ENCODE measurements at places on chromosomes 7 and 10.

- H3K27ac ChIP-seq: no peak overlapping the region
- no peaks in the 10 kb centered on the region for H3K4me1 ChIP-seq
- DNase-seq: no peak
- H3K36me3 ChIP-seq: no peaks in the 10 kb centered on the region
- no peaks in the 10 kb centered on the region for H3K27me3 ChIP-seq
Measured at GRCh38 chr7:138926241-138926612, 55.0 kb downstream of the KIAA1549 start.

DNA sequence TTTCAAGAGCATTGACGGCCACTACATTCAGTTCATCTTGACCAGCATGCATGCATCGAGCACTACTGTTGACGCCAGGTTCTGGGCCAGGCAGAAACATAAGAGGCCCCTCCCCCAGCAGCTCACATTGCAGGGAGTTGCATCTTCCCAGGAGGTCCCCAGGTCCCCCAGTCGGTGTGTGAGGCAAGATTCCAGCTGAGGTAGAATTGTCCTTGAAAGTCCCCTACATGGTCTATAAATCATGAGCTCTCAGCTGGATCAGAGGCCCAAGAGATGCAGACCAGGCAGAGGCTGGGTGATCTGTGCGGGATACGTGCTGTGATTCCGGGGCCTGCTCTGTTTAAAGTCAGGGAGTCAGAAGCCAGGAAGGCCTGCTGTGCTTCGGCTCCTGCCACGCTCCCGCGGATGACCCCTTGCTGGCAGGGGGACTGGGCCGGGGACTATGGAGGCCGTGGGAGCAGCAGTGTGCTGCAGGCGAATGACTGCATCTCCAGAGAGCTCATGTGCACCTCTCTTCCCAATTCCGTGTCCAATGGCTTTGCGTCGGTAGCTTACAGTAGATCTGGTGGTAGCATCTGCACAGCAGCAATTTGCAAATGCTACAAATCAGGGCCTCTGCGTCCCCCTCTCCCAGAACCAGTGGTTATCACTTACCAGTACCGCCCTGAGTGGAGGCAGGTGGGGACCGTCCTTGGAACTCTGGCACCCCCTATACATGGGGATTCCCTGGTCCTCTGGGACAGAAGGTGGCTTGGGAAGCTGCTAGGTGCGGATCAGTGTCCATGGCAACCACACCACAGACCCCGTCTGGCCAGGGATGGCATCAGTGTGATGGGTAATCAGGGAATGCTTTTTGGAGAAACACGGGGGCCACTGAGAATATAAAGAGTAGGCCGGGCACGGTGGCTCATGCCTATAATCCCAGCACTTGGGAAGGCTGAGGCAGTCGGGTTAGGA lies 93.6 kb downstream of the RGS10 start:
- peak overlapping the region; percentile 34 for H3K27ac ChIP-seq
- peaks cover 2% of the 10 kb centered on the region for H3K36me3 ChIP-seq
- DNase-seq: no peak
- peaks cover 8% of the 10 kb centered on the region for H3K4me1 ChIP-seq

DNA sequence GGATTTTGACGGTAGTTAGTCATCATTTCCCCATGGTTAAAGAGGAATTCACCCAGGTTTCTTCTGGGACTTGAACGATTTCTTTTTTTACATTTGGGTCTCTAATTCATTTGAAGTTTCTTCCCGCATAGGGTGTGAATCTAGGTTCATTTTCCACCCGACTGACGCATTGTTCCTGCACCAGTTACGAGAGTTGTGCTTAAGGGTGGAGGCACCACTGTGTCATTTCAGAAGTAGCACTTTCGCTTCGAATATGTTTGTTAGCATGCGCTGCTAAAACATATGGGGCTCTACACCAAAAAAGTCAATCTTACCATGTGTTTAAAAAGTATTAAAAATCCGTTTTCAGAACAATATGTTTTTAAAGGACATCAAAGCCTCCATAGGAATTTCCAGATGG lies 140.3 kb downstream of the VIPR2 start:
- H3K4me3 ChIP-seq: no peak overlapping the region
- H3K27ac ChIP-seq: no peak overlapping the region
- no peaks in the 10 kb centered on the region for H3K4me1 ChIP-seq
- peaks cover 2% of the 10 kb centered on the region for H3K27me3 ChIP-seq

GRCh38 chr10:31757831-31758230 lies 170.8 kb downstream of the ARHGAP12 start:
- no peaks in the 10 kb centered on the region for H3K27me3 ChIP-seq

DNA sequence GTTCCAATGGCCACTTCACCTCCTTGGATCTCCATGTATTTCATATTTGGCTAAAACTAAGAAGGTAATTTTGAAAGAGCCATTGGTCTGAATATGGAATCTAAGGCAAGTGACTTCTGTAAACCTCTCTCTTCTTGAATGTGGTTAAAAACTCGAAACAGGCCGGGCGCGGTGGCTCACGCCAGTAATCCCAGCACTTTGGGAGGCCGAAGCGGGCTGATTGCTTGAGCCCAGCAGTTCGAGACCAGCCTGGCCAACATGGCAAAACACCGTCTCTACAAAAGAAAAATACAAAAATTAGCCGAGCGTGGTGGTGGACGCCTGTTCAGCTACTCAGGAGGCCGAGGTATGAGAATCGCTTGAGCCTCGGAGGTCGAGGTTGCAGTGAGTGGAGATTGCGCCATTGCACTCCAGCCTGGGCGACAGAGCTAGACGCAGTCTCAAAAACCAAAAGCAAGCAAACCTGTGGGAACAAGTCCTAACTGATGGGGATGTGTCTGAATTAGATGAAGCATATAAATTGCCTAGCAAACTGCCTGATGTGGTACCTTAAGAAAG lies 2.2 kb downstream of the LANCL2 start:
- no peaks in the 10 kb centered on the region for H3K27me3 ChIP-seq
- H3K4me3 ChIP-seq: peak overlapping the region; percentile 92
- H3K4me1 ChIP-seq: peaks cover 40% of the 10 kb centered on the region
- no peak for DNase-seq
- peak overlapping the region; percentile 99 for H3K27ac ChIP-seq

GRCh38 chr7:143382126-143382790 lies 1.1 kb downstream of the ZYX start:
- no peak for DNase-seq
- no peaks in the 10 kb centered on the region for H3K27me3 ChIP-seq
- H3K27ac ChIP-seq: no peak overlapping the region
- no peak overlapping the region for H3K4me3 ChIP-seq

DNA sequence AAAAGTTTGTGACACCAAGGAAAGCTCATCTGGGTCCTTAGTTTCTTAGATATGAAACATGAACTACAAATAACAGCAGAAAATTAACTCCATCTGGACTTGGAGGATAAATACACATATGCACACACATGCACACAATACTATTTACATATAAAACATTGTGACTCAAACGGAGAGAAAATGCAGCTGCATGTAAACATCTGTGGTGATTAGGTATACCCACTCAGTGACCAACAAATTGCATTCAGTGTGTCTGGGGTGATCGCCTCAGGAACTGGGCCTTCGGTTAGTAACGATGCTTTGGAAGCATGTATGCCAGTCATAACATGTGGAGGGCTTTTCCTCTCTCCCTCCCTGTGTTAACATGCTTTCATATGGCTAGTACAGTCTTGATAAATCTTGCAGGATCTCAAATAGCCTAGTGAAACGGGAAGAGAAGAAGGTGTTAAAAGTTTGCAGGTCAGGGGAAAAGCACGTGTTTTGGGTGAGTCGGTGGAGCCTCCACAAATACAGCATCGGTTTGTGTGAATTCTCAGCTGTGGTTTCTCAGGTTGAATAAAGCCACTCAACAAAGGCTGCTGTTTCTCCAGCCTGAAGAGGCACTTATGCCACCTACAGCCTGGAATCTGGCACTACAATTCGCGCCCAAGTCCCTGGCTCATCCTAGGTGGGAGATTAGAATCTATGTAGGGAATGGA lies 8.7 kb upstream of the GLRX3 start:
- no peaks in the 10 kb centered on the region for H3K36me3 ChIP-seq
- H3K27ac ChIP-seq: no peak overlapping the region
- H3K4me1 ChIP-seq: peaks cover 6% of the 10 kb centered on the region
- no peak overlapping the region for H3K4me3 ChIP-seq
- peaks cover 10% of the 10 kb centered on the region for H3K27me3 ChIP-seq

DNA sequence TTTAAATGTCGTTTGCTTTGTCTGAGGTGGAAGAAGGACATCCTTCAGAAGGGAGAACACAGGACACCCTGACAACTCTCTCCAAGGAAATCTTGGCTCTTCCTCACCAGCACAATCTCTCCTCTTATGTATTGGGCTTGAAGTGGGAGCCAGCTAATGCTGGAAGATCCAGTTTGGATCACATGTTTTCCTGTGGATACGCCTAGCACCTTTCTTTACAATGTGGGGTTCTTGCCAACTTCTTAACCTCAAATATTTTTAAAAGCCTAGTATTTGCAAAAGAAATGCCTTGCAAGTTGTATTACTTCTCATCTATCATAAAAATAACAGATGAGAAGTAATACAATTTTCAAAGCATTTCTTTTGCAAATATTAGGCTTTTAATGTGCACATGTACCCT lies 76.4 kb downstream of the FRMD4A start:
- H3K4me1 ChIP-seq: no peaks in the 10 kb centered on the region
- no peak overlapping the region for H3K27ac ChIP-seq
- peaks cover 17% of the 10 kb centered on the region for H3K27me3 ChIP-seq
- peaks cover 4% of the 10 kb centered on the region for H3K36me3 ChIP-seq
- no peak overlapping the region for H3K4me3 ChIP-seq
- DNase-seq: no peak

GRCh38 chr7:155799514-155799913 lies 12.7 kb downstream of the SHH start:
- H3K36me3 ChIP-seq: no peaks in the 10 kb centered on the region
- no peak for DNase-seq
- H3K27me3 ChIP-seq: peaks cover 58% of the 10 kb centered on the region
- no peak overlapping the region for H3K27ac ChIP-seq
- no peak overlapping the region for H3K4me3 ChIP-seq

DNA sequence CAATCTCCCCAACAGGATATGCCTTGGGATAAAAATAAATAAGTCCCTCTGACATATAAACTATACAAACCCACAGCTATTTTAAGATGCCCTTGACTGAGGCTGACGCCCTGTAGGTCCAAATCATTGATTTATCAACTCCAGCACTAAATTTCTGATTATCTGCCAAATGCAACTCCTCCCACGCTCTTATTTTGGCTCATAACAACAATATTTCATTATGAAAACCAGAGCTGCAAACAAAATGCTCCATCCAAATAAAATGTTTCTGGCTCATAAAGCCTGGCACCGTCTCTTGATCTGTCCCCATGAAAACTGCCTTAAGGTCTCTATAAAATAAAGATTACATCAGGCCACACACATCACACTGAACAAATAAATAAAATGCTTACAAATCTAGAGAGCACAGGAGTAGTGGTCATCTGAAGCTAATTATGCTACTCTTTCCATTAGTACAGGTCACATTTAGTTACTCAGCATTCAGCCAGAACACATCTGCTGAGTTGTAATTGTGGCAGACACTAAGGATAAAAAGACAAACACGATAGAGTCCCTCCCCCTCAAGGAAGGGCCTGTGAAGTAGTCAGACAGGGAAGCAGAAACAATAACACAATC lies 28.8 kb downstream of the CACUL1 start:
- peaks cover 34% of the 10 kb centered on the region for H3K4me1 ChIP-seq
- H3K36me3 ChIP-seq: peaks cover 5% of the 10 kb centered on the region
- H3K27ac ChIP-seq: no peak overlapping the region
- no peak overlapping the region for H3K4me3 ChIP-seq

- peaks cover 28% of the 10 kb centered on the region for H3K27me3 ChIP-seq
- no peak overlapping the region for H3K27ac ChIP-seq
- H3K36me3 ChIP-seq: no peaks in the 10 kb centered on the region
- peaks cover 6% of the 10 kb centered on the region for H3K4me1 ChIP-seq
- no peak overlapping the region for H3K4me3 ChIP-seq
- DNase-seq: no peak
Measured at GRCh38 chr10:23157691-23158369, 34.3 kb upstream of the PTF1A start.

DNA sequence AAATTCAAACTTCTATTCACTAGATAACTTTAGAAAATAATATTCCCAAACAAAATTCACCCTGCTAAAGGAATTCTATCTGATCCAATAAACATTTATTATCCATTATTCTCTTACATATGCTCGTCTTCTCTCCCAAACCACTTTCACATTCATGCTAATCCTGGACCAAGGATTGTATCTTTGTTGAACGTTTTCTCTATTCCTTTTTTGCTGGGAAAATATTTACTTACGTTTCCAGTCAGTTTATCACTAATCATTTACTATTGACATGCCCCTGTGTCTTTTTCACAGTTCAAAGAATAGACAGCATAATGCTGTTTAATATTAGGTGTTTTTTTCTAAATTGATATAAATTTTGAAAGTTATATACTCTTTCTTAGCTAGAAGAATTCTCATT lies 3.2 kb downstream of the TEX47 start:
- no peak overlapping the region for H3K27ac ChIP-seq
- H3K36me3 ChIP-seq: no peaks in the 10 kb centered on the region
- no peak for DNase-seq
- no peaks in the 10 kb centered on the region for H3K4me1 ChIP-seq

DNA sequence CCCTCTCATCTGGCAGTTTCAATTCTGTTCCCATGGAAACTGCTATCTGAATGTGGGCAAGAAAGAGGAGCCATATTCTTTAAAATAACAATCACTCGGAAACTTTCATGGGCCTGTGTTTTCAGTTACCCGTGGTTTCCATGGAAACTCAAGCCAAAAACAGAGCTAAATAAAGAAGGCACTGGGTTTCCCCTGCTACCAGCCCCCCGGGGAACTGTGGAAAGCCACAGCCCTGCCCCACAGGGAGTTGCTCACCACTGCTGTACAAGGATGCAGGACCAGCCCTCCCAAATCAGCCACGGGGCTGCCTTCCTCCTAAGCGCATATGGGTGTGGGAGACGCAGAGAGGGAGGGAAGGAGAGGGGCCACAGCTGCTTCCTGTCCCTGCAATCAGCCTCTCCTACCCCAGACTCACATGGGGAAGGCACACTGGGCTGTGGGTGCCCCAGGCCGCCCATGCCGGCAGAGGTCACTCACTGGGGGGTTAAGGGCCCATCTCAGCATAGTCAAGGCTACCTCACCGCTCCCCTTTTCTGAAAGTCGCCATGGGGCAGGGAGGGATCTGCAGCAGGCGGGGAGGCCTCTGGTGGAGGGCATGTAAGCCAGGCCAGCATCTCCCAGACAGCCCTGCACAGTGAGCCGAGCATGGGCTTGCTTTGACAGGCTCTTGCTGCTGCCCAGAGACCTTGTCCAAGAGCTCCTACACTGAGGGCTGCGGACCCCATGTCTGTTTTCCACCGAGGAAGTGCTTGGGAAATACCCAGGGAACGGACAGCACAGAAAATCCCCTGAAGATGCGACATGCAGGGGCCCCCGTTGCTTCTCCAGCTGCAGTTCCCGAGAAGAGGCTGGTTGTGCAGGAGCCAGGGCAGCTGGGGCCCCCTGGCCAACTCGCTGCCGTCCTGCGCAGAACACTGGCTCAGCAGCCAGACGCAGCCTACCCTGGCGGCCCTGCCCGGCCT lies 157.3 kb upstream of the PPP2R2D start:
- H3K4me3 ChIP-seq: no peak overlapping the region
- no peaks in the 10 kb centered on the region for H3K36me3 ChIP-seq
